Dermis blood vessel endothelial cell (primary cell): ENCODE measurements at places on chromosomes 6 and 20.
A peak's percentile ranks its signal among the peaks of the same experiment; 100 is the strongest.

DNA sequence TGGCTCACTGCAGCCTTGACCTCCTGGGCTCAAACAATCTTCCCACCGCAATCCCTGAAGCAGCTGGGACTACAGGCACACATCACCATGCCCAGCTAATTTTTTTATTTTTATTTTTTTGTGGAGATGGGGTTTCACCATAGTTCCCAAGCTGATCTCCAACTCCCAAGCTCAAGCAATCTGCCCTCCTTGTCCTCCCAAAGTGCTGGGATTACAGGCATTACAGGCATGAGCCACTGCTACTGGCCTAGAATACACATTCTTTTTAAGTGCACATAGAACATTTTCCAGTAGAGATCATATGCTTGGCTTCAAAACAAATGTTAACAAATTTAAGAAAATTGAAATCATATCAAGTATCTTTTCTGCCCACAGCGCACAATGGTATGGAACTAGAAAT is 176.8 kb upstream of the MARCKS start:
- DNase-seq, result no peak

GRCh38 chr6:142254513-142254912 is 47.3 kb upstream of the ADGRG6 start:
- no peak for DNase-seq

- DNase-seq, result no peak
Measured at GRCh38 chr6:158022749-158023596, 41.3 kb downstream of the SYNJ2 start.

- DNase-seq, result no peak
Measured at GRCh38 chr20:9514072-9514460, 324 bp upstream of the LAMP5 start.

- no peak for DNase-seq
Measured at GRCh38 chr6:130693944-130694343, 133.3 kb upstream of the SMLR1 start.

DNA sequence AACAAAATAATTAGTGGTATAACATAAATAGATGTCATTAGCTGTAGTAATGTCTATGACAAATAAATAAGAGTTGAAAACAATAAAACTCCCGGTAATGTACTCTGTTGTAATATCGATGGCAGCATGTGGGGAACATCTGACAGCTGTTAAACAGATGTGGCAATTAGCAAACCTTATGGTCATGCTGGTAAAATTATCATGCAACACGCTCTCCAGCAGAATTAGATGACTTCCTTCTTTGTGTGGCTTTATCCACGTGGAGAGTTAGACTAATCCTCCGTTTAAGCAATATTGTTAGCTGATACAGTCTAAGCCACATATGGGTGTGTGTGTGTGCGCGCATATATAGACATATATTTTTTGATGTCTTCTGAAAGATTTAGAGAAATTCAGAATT is 77.7 kb upstream of the ZFP64 start:
- DNase-seq, result no peak

- peak; percentile 62 for DNase-seq
Measured at GRCh38 chr20:10316582-10316981, 98.0 kb downstream of the SNAP25 start.

- DNase-seq, result no peak
Measured at GRCh38 chr20:2557873-2558580, 21.7 kb downstream of the TMC2 start.

DNA sequence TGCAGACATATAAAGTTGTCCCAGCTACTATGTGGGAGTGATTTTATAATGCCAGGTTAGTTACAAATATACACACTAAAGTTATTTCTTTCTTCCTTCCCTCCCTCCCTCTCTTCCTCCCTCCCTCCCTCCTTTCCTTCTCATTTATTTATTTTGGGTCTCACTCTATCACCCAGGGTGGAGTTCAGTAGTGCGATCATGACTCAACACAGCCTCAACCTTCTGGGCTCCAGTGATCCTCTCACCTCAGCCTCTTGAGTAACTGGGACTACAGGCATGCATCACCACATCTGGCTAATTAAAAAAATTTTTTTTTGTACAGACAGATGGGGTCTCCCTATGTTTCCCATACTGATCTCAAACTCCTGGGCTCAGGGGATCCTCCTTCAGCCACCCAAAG is 59.2 kb downstream of the PHF20 start:
- DNase-seq, result no peak

GRCh38 chr20:62433658-62434497 is 6.5 kb upstream of the RBBP8NL start:
- DNase-seq, result no peak

DNA sequence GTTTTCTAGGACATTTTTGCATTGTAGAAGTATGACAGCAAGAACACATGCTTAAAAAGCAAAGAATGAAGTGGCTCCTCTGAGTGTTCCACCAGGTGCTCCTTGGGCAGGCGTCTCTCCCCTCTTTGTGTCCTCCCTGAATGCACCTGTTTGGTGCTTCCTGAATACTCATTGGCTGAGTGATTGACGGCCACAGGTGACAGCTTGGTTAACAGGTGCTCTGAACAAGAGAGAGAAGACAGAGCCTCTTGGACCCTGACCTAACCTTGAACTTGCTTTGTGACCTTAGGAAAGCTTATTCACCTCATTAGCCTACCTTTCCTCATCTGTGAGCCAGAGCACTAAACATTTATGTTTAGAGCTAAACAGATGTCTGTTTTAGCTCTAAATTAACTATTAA is 93.7 kb downstream of the TULP4 start:
- DNase-seq, result no peak

DNA sequence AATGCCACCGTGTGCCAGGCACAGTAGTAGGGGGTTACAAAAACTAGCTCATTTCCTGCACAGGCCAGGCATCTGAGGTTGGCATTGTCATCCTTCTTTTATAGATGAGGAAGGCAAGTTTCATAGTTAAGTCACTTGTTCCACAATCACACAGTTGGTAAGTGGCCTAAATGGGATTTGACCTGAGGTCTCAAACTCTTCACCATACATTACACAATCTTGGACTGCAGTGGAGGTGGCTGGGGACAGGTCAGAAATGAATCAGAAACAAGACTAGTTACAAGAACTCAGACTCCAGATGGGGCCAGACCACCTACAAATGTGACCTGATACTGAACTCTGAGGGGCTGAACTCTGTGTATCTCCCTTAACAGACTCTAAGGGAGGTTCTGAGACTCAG is 49.4 kb downstream of the TRMT6 start:
- no peak for DNase-seq

DNA sequence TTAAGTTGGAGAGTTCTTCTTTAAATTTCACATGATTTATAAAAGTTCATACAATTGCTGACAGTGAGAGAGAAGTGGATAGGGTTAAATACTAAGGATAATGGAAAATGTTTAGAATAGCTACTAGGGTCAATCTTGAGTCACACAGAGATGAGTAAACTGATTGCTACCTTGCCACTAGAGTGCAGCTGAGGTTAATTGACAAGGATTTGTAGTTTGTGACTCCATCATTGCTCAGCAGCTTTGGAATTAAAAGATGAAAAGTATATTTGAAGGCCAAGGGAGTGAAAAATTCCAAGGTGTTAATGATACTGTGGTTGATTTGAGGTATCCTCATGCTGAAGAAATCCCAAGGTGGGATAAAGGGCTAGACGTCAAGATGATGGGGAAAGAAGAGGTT is 524.0 kb downstream of the UTRN start:
- DNase-seq, result no peak

DNA sequence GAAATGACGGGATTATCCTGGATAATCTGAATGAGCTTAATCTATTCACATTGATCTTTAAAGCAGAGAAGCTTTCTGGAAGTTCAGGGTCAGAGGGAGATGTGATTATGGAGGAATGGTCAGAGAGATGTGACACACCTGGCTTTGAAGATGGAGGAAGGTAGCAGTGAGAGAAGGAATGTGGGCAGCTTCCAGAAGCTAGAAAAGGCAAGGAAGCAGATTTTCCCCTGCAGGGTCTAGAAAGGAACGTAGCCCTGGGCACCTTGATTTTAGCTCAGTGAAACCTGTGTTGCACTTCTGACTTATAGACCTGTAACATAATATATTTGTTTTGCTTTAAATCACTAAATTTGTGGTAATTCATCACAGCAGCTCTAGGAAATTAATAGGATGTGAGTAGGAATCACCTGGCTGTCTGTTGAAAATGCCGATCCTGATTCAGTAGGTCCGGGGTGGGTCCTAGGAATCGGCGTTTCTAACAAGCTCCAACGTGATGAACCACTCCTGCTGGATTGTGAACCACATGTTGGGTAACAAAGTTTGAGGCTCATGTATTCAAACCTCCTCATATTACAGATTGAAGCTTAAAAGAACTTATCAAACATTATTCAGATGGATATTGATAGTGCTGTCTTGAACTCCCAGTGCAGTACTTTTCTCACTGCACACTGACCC is 157.0 kb downstream of the GJA1 start:
- no peak for DNase-seq

GRCh38 chr6:40721271-40721952 is 134.2 kb upstream of the LRFN2 start:
- DNase-seq, result no peak

GRCh38 chr6:38528196-38528965 is 111.3 kb downstream of the BTBD9 start:
- no peak for DNase-seq

DNA sequence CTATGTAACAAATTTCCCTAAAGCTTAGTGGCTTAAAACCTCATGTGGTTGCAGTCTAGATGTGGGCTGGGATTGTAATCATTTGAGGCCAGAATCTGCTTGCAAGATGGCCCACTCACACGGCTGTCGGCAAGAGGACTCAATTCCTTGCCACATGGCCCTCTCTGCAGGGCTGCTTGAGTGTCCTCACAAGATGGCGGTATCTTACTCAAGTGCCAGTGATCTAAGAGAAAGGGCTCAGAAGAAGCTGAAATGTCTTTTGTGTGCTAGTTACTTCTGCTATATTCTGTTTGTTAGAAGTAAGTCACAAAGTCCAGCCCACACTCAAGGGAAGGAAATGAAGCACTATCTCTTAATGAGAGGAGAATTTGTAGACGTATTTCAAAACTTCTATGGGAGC is 47.1 kb upstream of the PMEPA1 start:
- no peak for DNase-seq

DNA sequence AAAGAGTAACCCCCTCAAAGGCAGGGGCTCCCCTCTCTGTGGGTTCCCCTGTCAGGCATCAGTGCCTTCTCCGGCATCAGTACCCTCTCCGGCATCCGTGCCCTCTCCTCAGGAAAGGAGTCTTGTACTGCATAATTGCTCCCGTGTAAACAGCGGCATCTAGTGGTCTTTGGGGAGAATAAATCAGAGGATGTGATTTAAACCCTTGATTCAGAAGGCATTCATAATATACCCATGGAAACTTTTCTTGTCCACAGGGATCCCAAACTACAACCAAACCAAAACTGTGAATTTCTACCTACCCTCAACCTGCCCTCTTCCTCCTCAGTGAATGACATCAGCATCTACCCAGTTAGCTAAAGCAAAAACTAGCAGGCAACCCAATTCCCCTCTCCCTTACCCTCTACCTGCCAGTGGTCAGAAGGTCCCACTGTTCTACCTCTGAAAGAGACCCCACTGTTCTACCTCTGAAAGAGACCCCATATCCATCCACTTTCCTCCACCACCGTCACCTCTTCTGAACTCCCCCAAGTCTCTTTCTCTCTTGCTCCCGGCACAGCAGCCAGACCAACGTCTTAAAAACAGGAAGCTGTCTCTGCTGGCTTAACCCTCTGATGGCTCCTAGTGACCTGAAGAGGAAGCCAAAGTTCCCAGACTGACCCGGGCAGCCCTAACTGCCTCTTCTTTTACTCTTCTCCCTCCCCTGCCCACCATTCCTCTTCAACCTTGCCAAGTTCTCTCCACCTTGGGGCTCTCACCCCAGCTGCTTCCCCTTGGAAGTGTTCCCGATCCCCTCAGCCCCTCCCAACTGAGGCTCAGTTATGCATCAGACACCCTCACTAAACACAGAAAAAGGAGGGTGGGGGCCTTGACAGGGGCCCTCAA is 27.2 kb downstream of the UBE2V1 start:
- peak; percentile 86 for DNase-seq

DNA sequence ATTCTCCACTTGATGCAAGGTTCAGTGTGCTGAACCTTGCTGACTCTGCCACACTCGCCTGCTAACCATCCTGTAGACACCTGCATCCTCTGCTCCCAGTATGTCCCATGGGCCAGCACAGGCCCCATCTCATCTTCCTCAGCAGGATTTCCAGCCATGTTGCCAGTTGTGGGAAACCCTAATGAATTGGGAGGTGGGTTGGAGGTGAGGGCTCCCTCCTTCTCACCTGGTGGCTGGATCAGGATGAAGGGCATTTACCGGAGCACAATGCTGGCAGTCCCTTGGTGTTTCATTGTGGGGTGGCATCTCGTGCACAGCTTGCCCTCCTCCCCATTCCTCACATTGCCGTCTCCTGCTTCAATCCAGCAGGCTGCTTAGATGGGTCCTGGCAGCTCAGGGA is 204.3 kb upstream of the FOXQ1 start:
- DNase-seq, result no peak

GRCh38 chr6:167970230-167970629 is 27.2 kb upstream of the KIF25 start:
- no peak for DNase-seq

DNA sequence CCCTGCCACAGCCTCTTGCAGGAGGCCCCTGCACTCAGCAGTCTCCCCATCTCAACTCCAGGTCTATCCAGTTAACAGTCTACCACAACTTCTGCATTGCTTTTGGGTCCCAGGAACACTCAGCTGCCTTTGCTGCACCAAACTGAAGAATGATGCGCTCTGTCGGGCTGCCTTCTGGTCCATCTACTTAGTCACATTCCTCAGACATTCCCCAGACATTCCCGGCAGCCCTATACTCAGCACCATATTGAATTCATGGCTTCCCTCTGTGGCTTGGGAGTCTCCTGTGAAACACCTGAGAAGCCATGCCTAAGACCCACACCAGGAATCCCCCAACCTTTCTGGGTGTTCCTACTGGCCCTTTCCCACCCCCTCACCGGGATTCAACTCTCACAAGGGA is 99.6 kb upstream of the COL21A1 start:
- DNase-seq, result no peak

DNA sequence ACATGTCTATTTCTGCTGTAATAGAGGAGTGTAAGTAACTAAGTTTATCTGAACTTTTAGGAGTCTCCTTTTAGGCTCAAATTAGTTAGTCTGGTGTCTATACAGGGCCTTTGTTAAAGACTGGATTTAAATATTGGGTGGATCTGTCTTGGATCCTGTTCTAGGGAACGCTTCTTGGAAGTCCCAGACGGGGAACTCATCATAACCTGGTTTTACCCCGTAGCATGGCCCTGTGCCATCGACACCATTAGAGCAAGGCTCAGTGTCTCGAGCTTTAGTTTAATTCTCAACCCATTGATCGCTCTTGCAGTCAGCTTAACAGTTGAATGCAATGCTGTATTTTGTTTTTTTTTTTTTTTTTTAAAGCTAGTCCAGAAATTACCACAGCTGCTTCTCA is 89.9 kb downstream of the CARMIL1 start:
- DNase-seq, result no peak

GRCh38 chr6:43666196-43666920 is 21.2 kb downstream of the MRPS18A start:
- DNase-seq, result no peak
